ENCODE measurements at places on chromosomes 5 and 9. TPM values are rescaled to one million over a fixed set of nuclear protein-coding genes. Genes with fewer than 3 reads are reported as not detected.

GRCh38 chr9:93218161-93218560 is 34.2 kb downstream of the WNK2 start:
- no peak for DNase-seq

HSD17B3 gene
- not detected for total RNA-seq

OCLN gene
- 1.4 TPM for total RNA-seq

OR1J2 gene
- not detected for total RNA-seq

- DNase-seq = no peak
Observed at GRCh38 chr5:90099099-90099498, 310.5 kb downstream of the CETN3 start.

SLC6A19 gene
- total RNA-seq = not detected

DNA sequence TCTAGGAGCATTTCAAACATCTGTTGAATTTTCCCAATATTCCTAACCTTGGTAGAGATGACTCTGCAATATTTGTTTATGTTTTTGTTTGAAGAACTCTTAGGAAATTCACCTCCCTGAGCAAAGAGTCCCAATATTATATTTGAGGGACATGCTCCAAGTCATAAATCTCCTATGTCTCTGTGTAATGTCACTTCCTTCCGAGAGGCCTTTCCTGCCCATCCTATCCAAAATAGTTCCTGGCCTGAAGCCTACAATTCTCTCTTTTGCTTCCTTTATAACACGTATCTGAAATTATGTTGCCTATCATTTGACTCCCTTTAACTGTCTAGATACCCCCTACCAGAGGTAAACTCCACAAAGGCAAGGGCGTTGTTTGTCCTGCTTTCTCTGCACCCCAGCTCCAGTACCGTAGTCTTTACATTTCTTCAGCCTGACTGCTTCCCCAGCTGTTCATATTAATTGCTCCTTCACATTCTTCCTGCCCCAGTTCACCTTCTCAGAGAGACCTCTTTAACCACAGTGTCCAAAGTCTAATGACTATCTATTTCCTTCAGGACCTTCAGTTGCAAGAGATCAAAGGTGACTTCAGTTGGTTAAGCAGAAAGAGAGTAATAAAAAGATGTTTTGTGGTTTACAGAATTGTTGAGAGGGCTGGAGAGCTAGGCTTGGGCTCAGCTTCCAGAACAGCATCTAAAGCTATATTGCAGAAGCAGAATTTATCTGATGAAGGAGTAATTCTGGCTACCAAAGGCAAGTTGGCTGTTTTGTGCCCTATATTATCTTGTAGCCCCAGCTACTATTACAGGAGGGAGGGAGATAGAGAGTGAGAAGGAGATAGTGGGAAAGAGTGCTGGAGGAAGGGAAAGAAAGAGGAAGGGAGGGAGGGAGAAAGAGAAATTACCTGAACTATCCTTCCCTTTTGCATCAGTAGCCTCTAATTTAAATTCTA is 109.3 kb upstream of the TMEM161B start:
- DNase-seq = no peak

GRCh38 chr5:10576121-10576789 is 12.4 kb downstream of the ANKRD33B start:
- peak; percentile 5 for DNase-seq

STC2 gene
- 21.3 TPM for total RNA-seq

TXNDC8 gene
- not detected for total RNA-seq

DNA sequence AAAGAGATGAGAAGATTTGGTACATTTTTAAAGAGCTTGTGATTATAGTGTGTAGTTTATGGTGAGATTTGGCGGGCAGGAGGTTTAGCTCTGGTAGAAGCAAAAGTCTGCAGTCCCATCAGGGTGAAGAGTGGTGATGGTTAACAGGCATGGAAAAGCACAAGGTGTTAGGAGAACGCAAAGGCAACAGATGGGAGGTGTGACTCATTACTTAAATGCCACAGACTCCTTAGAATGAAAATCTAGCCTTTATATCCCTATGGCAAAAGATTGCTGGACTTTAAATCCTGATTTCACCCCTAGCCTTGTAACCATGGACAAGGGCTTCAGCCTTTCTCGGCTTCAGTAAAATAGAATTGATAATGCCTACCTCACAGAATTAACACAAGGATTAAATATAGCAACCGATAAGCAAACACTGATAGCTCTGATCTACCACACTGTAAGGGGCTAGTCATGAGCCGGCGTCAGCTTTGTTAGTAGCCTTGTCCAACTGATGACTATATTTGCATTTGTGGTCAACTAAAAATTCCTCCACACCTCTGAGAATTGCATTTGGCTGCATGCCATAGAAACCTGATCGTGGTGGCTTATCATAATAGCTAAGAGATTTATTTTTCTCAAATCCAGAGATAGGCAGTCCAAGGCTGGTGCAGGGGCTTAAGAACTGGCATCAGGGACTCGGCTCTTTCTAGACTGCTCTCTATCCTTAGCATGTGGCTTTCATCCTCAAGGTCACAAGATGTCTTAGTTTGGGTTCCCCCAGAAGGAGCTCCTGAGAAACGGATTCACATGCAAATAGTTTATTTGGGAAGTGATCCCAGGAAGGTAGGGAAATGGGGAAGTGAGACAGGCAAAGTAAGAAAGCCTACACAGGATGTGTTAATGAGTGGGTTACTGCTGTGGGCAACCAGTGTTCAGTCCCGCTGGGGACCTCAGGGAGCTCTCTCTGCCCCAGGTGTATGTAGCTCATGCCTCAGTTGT is 19.6 kb downstream of the MFAP3 start:
- no peak for DNase-seq

C9orf153 gene
- not detected for total RNA-seq

DNAJC18 gene
- 16.1 TPM for total RNA-seq

- DNase-seq = no peak
Observed at GRCh38 chr5:59259237-59259636, 634.3 kb downstream of the PDE4D start.

DNA sequence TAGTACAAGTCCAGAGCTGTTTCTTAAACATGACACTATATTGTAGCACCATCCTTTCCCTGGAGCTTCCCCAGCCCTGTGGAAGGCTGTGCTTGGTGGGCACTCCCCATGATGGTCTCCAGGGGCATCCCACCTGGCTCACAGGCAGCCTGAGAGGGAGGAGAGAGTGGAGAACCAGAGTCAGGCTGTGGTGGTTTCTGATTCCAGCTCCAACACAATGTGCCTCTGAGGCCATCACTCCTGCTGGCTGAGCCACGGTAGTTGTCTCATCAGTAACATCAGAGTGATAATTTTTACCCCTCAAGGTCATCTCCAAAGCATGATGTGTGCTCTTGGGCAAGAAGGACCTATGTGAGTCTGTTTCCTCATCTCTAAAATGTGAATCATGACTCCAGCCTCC is 398.0 kb downstream of the CDK5RAP2 start:
- DNase-seq = no peak

GRCh38 chr5:89826938-89827337 is 582.6 kb downstream of the CETN3 start:
- DNase-seq = no peak

GGTA1 gene
- not detected for total RNA-seq

DNA sequence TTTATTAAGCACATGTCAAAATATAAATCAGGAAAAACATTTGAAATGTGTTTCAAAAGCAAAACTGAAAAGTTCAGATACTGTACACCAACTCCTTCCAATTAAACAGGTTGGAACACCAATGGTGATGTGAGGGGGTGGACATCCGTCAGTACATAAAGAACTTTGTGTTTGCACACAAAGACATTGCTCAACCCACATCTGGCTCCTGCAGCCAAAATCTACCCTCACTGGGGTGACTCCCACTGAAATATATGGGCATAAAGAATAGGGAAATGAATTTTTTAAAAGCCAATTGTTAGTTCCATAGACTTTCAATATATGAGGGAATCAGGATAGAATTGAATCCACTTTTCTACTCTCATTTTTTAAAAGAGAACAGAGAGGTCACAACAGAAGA is 63.9 kb downstream of the MEGF9 start:
- no peak for DNase-seq

CYLC2 gene
- total RNA-seq = not detected

UNC13B gene
- 0.68 TPM for total RNA-seq

DNA sequence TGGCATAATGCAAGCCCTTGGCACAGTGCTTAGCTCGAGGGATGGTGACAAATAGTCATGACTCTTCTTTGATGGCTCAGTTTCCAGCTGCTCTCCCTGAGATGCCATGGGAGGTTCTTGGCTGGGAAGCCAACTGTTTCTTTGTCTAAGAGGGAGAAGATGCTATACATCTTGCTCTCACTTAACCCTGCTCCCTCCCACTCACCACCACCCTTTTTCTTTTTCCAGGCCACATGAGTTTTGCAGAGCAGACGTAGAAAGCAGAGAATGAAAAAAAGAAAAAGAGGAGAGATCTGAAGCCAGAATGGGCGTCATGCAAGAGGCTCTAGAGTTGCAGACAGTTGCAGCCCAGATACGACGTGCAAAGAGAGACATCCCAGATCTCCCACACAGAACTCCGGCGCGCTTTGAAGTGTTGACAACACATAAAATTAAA is 160.5 kb downstream of the FGF18 start:
- DNase-seq = no peak

DMRTA1 gene
- not detected for total RNA-seq

DNA sequence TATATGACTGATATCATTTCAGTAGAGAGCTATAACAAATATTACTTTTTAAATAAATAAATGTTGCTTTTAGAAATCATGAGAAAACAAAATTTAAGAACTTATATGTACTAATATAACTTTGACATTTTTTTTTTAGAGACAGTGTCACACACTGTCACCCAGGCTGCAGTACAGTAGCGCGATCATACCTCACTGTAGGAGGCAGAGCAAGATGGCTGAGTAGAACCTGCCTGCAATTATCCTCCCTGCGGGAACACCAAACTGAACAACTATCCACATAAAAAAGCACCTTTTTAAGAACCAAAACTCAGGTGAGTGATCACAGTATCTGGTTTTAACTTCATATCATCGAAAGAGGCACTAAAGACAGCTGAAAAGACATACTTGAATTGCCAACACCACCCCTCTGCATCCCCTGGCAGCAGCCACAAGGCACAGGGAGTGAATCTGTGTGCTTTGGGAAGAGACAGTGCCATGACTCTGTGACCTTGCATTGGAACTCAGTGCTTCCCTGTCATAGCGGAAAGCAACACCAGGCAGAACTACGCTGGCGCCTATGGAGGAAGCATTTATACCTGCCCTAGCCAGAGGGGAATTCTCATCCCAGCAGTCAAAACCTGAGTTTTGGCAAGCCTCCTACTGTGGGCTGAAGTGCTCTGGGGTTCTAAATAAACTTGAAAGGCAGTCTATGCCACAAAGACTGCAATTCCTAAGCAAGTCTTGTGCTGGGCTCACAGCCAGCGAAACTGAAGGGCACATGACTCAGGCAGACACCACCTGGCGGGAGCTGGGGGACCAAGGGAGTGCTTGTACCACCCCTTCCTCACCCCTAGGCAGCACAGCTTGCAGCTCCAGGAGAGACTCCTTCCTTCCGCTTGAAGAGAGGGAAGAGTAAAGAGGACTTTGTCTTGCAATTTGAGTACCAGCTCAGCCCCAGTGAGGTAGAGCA is 142.7 kb downstream of the FBXL17 start:
- no peak for DNase-seq

TIMD4 gene
- total RNA-seq = 2.4 TPM

GRCh38 chr5:113017881-113018635 is 41.5 kb downstream of the DCP2 start:
- DNase-seq = no peak

RNF183 gene
- total RNA-seq = 0.23 TPM

GRCh38 chr5:87746891-87747377 is 334.2 kb upstream of the CCNH start:
- no peak for DNase-seq

Measured in activated CD4-positive, alpha-beta memory T cell treated with anti-CD3 and anti-CD28 coated beads, Interleukin-2, amount 10 ng/mL, durations not matched to agents 7 days and 5 days (primary cell).